ENCODE measurements at places on chromosomes 4 and X. TPM values are rescaled to one million over a fixed set of nuclear protein-coding genes. Genes with fewer than 3 reads are reported as not detected.

The APLN gene
- total RNA-seq = 0.17 TPM

The MID1 gene
- 8.5 TPM for total RNA-seq

The CXCL5 gene
- total RNA-seq = 0.77 TPM

The C1QTNF7 gene
- 1.5 TPM for total RNA-seq

The FAM47E gene
- 1.0 TPM for total RNA-seq

The IL13RA2 gene
- 42.1 TPM for total RNA-seq

The PLAC8 gene
- 0.33 TPM for total RNA-seq

The F8A2 gene
- total RNA-seq = not detected

The HTR2C gene
- not detected for total RNA-seq

The POU3F4 gene
- not detected for total RNA-seq

The LRRC66 gene
- total RNA-seq = 0.51 TPM

The CXXC4 gene
- total RNA-seq = under 0.01 TPM

The KCTD8 gene
- not detected for total RNA-seq

The ENAM gene
- under 0.01 TPM for total RNA-seq

The KLB gene
- not detected for total RNA-seq

The MAPK10 gene
- 8.0 TPM for total RNA-seq

The EREG gene
- 9.9 TPM for total RNA-seq

The UGT2B17 gene
- not detected for total RNA-seq

The CXCR3 gene
- not detected for total RNA-seq

The KLHL2 gene
- total RNA-seq = 26.1 TPM

Data from fibroblast of lung (primary cell).